Vagina (tissue), 2 donors: ENCODE measurements at places on chromosomes 16 and 17.

- no peak for DNase-seq
Observed at GRCh38 chr17:33220036-33220435, 73.1 kb downstream of the ASIC2 start.

DNA sequence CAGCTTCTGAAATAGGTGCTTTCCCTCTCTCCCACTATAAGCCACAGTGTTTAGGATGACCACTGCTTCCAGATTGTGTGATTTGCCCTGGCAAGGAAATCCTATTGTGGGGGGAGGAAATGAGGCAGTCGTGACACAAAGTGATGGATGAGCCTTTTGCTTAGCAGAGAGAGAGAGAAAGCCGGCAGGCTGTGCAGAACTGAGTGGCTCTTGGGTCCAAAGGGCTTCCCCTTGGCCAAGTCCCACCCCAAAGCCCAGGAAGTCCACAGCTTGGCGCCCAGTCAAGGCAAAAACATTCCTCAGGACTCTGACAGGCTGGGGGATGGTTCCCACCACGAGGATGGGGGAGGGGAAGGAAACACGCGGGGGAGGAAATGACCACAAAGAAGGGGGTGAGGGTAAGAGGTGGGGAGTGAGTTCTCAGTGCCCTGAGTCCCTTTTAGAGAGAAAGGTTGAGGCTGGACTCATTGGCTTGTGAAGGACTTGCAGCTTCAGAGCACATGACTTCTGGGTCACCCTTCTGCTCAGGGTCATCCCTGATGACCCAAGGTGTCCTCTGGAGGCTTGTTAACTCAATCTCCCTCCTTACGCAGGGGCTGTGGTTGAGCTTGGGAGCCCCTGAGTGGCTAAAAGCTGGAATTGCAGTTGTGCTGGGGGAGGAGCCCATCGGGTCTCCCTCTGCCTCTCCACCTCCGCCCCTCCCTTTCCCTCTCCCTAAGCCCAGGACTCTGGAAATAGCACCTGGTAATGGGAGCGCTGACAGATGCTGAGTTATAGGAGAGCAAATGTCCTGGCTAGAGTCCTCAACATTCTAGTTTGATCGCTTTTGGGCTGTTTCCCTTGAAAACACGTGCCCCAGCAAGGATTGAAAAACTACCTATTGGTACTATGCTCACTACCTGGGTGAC lies 10.3 kb upstream of the MSL1 start:
- DNase-seq, result no peak

DNA sequence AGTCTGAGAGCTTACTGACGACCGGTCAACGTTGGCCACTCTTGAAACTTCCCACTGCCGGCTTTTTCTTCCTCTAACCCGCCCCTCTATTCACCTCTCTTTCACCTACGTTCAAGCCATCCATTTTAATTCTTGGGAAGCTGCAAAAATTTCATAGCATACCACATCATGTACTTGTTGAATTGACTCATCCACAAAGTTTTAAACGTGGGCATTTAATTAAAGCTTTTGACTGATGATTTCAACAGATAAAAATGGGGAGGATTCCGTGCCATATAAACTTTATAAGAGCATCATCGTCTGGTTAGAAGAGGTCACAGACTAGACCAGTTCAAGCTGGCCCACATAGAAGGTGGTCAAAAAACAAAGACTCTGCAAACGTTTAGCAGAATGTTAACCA lies 22.5 kb downstream of the VPS53 start:
- no peak for DNase-seq

DNA sequence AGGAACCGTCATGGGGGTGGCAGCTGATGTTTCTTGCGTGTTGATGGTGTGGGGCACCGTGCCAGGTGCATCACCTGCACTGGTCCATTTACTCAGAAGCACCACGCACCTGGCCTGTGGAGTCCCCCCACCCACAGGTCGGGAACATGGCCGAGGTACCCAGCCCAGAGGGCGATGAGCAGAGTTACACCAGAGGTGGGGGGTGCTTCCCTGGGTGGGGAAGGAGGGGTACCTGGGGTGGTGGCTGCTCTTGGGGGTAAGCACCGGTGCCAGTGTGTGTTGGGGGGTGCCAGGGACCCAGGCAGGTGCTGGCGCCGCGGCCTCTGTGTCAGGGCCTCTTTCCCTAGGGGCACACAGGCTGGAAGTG lies 5.0 kb upstream of the ZNF750 start:
- DNase-seq, result no peak

DNA sequence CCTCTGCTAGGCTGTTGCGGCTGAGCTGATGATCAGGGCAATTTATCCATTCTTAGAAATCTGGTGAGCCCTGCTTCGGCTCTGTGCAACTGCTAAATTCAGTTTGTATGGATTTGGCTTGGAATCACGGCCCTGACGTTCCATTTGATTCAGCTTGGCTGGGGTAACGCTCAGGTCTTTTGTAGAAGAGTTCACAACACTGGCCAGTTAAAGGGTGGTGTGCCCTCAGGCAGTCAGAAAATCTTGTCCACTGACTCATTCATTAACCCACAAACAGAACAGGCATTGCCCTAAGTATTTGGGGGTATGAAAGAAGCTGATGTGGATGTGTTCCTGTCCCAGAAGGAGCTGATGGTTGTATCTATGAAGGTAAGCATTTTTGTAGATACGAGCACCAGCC lies 53.9 kb downstream of the GNAO1 start:
- DNase-seq, result no peak

- DNase-seq, result no peak
Observed at GRCh38 chr16:30368792-30369090, 1.6 kb downstream of the TBC1D10B start.

DNA sequence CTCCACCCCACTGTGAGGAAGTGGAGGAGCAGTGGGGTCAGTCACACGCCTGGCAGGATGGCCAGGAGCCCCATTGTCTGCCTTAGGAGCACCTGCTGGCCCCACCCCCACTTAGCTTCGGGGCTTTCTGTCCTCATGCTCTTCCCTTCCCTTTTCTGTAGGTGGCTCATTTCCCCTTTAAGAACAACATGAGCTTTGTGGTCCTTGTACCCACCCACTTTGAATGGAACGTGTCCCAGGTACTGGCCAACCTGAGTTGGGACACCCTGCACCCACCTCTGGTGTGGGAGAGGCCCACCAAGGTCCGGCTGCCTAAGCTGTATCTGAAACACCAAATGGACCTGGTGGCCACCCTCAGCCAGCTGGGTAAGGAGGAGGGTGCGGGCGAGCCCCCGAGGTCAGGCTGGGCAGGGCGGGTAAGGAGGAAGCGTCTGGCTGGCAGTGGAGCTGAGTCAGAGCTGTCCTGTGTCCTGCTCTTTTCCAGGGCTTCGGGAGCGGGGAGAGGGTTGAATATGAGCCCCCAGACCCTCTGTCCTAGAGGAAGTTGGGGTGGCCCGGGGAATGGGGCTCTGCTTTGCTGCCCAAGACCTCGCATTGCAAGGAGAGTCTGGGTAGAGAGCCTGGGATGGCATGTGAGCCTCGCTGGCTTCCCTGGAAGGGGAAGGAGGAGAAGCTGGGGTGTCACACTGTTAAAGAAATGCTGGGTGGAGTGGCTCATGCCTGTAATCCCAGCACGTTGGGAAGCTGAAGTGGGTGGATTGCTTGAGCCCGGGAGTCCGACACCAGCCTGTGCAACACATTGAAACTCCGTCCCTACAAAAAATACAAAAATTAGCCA lies 9.2 kb upstream of the SERPINF1 start:
- no peak for DNase-seq

GRCh38 chr17:45440161-45440778 lies 7.6 kb upstream of the ARHGAP27 start:
- no peak for DNase-seq
